Activated CD8-positive, alpha-beta memory T cell treated with anti-CD3 and anti-CD28 coated beads for 4 hours (primary cell): ENCODE measurements at places on chromosomes 6 and 20.

DNA sequence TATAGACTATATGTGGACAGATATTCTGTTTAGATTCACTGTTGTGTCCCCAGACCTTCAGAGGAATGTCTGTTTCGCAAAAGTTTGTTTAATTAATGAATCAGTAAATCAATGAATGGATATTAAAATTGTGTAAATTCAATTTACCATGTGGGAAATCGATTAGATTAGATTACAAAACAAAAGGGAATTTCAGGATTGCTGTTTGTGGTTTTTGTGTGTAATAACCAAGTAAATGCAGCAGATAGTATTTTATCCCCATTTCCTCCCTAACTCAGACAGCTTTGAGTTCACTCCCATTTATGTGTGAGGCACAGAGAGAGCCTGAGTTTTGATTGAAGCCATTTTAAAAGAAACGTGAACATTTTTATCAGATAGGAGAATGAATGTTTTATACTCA is 214.8 kb downstream of the ADGB start:
- no peak for DNase-seq

- DNase-seq: no peak
These were observed 50.9 kb downstream of the KLHL31 start for GRCh38 chr6:53614676-53615075.

GRCh38 chr6:144955859-144956258 is 670.7 kb downstream of the UTRN start:
- no peak for DNase-seq

GRCh38 chr20:5078399-5078958 is 41.3 kb downstream of the PCNA start:
- DNase-seq: peak; percentile 40

- DNase-seq: no peak
These were observed 1434.0 kb upstream of the EYS start for GRCh38 chr6:67141005-67141404.
